ENCODE measurements at places on chromosomes 3 and 15. TPM values are rescaled to one million over a fixed set of nuclear protein-coding genes. Genes with fewer than 3 reads are reported as not detected.

FAM43A gene
- 15.5 TPM for total RNA-seq

- peak overlapping the region; percentile 29 for H3K27ac ChIP-seq
- H3K27me3 ChIP-seq: no peaks in the 10 kb centered on the region
- no peak overlapping the region for H3K4me3 ChIP-seq
- H3K4me1 ChIP-seq: peaks cover 4% of the 10 kb centered on the region
Measured at GRCh38 chr3:64184621-64185020, 40.6 kb downstream of the PRICKLE2 start.

- peaks cover 3% of the 10 kb centered on the region for H3K4me1 ChIP-seq
- DNase-seq: no peak
- H3K36me3 ChIP-seq: peaks cover 34% of the 10 kb centered on the region
- H3K27me3 ChIP-seq: no peaks in the 10 kb centered on the region
- no peak overlapping the region for H3K4me3 ChIP-seq
Measured at GRCh38 chr3:66383998-66384745, 116.7 kb downstream of the LRIG1 start.

DNA sequence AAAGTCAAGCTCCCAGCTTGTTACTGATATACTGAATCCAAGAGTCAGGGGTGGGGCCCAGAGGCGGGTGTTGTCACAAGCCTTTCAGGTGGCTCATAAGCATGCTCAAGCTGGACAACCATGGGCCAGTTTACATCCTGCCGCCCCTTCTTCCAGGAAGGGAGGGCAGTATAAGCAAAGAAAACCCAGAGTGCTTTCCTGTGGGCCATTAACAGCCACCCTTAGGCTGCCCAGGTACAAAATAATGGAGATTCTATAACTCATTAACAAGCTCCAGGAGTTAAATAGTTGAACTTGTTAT lies 183.2 kb downstream of the NTRK3 start:
- H3K27ac ChIP-seq: no peak overlapping the region
- DNase-seq: no peak
- no peak overlapping the region for H3K4me3 ChIP-seq
- no peaks in the 10 kb centered on the region for H3K4me1 ChIP-seq
- H3K36me3 ChIP-seq: no peaks in the 10 kb centered on the region
